ENCODE measurements at places on chromosomes 16 and 17.

DNA sequence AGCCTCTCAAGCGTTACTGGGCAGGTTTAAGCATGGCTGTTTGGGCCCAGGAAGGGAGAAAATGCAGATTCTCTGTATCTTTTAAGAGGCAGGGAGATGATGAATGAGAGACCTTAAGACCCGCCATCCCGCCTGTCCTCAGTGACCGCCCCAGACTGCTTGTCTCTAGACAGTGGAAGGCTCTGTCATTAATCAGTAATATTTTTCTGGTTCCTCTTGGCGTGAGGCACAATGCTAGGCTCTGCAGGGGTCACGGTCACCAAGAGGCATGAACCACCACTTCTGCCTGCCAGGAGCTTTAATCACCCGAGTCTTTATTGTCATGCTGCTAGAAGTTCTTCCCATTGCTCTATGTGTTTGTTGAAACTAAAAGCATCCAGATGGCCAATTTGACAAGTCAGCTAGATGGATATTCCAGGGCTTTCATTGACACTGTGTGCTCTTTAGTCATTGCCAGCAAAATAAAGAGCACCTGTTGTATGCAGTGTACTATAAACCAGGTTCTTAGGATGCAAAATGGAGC lies 3.2 kb downstream of the SLC6A2 start:
- DNase-seq: no peak

DNA sequence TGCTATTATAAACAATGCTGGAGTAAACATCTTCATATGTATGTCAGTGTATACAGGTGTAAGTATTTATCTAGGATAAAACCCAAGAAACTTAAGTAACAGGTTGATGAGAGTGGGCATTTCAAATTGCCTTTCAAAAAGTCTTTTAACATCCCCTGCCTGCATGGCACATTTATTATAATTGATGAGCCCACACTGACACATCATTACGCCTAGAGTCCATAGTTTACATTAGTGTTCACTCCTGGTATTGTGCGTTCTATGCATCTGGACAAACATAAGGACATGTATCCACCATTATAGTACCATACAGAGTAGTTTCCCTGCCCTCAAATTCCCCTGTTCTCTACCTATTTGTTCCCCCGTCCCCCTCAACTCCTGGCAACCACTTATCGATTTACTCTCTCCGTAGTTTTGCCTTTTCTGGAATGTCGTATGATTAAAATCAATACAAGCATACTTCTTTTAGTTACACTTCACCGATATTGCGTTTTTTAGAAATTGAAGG lies 53.7 kb downstream of the NACA2 start:
- DNase-seq: no peak

GRCh38 chr17:72386619-72387237 lies 265.9 kb downstream of the SOX9 start:
- DNase-seq: no peak

GRCh38 chr17:16052486-16052885 lies 52.9 kb downstream of the TTC19 start:
- DNase-seq: no peak

DNA sequence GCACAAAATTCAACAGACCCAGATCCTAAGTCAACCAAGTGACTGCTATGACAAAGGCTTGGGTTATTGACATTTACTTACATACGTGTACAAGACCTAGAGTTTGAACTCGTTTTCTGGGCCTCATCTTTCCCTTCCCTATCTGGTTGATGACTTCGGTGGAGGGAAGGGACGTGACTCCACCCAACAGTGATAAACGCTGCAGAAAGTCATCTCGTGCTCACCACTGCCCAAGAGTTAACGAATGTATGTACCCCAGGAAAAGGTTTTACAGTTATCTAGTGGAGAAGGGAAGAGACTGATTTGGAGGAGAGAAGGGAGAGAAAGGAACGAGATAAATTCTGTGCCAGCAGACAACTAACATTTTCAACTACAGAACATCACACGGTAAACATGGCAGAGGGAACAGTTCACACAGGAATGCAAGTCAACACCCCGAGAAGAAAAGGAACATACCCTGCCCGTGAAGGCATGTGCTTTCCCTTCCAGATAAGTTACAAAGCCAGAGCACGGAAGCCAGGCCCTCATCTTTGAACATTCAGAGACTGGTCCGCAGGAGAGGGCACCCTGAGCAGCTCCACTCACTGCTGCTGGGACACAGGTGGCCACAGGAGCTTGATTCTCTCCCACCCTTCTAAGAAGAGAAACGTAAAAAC lies 13.9 kb upstream of the CYTH1 start:
- DNase-seq: no peak

GRCh38 chr17:81870131-81870980 lies 781 bp downstream of the ARHGDIA start:
- no peak for DNase-seq

DNA sequence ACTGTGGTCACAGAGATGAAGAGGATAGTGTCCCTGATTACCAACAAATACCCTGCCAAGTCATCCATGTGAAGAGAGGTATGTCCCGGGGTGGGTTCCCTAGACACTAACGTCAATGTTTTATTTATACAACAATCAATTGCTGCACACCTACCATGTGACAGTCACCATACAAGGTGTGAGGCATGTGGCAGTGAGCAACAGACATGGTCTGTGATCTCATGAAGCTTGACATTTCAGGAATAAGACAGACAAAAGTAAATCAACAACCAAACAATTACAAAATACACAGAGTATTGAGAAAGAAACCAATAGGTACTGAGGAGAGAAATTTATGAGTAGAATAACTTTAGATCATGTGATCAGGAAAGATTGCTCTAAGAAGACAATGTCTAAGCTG lies 268.6 kb downstream of the MRTFB start:
- no peak for DNase-seq

GRCh38 chr17:47955497-47956461 lies 1.9 kb downstream of the PRR15L start:
- DNase-seq: no peak

GRCh38 chr16:60225541-60225940 lies 1491.4 kb upstream of the GOT2 start:
- no peak for DNase-seq

DNA sequence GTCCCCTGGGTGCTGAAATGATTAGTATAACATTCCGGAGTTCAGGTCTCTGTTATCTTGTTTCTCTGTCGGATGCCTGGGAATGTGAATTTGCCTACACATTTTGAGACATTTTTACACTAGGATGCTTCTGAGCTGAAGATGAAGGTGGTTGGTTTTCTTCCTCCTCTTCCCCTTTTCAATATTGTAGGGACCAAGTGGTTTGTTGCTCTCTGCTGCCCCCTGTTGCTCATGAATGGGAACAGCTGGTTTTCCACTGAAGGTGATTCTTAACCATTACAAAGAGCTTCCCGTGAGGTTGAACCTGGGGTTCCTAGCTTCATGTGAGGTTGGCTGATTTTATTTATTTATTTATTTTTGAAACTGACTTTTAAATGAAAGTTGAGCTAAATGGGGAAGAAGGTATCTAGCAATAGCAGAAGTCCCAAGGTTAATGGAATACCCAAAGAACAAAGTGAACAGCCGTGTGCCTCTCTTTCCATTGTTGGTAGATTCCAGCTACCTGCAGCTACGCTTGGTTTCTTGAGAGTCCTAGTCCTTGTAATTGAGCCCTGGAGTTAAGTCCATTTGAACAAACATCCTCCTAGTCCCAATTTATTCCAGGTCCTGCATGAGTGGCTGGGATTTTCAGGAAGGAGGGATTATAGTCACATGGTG lies 983.9 kb upstream of the EEF2KMT start:
- DNase-seq: no peak

- no peak for DNase-seq
Observed at GRCh38 chr16:4388271-4389021, 16.8 kb downstream of the VASN start.

DNA sequence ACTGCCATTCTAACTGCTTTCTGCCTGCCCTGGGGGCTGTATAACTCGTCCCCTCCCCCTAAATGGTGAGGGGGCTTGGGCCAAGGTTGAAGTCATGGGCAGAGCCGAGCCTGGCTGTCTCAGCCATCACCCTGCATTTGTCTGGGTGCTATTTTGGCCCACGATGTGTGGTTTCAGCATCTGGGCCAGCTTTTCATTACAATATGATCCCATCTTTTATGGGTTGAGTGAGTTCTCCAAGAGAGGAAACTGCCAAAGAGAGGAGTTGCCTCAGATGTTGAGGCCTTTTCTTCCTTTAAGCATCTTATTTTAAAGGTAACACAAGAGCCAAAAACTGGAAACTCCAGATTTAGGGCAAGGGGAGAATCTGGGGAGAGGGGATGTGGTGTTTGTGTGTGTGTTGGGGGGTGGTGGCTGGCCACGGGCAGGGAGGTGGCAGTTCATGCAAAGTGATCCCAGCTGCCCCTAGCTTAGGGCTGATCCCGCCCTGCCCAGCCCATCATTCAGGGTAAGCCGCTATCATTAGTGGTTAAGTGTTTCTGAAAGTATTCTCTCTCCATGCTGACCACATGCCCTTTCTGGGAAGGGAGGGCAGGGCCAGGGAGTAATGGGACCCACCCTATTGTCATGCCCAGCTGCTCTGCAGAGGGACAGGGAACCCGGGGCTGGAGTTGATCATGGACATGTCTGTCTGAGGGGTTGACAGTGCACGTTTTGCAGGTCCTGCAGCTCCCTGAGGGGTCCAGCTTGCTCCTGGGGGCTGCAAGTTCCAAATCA lies 83.2 kb upstream of the CLEC18A start:
- no peak for DNase-seq

Measured in epithelial cell of prostate (primary cell).